Head of caudate nucleus (tissue), 42 donors: ENCODE measurements at places on chromosomes 6 and 20.

GRCh38 chr20:49288250-49288751 lies 10.4 kb upstream of the ZNFX1 start:
- DNase-seq: no peak

- DNase-seq: peak; percentile 43
These were observed 19.4 kb upstream of the TUBB2A start for GRCh38 chr6:3176562-3177355.

GRCh38 chr6:108804956-108805355 lies 43.3 kb upstream of the ARMC2 start:
- no peak for DNase-seq

GRCh38 chr20:8190043-8190880 lies 58.2 kb downstream of the PLCB1 start:
- no peak for DNase-seq

DNA sequence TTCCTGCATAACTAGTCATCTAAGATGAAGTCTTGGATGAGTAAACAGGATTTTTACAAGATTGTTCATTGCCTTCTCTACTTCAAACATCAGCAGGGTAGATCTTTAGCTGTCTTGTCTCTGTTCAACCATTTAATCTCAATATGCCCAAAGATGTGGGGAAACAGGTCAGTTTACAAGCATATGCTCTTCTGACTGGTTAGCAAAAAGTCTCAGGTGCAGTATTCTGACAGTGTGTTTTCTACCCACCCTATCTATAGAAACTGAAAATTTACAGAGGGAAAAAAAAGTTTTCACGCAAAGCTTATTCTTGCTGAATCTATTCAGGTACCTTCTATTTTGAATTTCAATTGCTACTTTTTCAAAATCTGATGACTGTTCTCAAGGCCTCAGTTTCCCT lies 29.0 kb downstream of the MAP3K5 start:
- no peak for DNase-seq
